ENCODE measurements at places on chromosomes 2 and 18.

DNA sequence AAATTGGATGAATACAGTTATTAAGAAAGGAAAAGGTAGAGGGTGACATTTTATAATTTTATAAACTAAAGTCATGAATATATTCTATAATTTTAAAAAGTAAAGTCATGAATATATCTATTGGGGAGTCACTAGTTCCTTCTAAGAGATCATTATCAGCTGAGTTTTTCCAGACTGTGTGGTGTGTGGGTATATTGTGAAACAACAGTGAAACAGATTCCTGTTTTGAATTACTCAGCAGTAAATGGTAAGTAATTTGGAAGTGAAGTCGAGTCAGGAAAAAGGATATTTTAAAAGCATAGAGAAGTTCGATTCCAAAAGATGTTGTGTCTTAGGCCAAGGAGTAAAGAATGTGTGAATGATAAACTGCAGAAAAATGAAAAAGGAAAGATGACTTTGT lies 1018.2 kb upstream of the NXPH2 start:
- no peak for ATAC-seq

GRCh38 chr2:205745661-205746419 lies 63.5 kb downstream of the NRP2 start:
- ATAC-seq = no peak

DNA sequence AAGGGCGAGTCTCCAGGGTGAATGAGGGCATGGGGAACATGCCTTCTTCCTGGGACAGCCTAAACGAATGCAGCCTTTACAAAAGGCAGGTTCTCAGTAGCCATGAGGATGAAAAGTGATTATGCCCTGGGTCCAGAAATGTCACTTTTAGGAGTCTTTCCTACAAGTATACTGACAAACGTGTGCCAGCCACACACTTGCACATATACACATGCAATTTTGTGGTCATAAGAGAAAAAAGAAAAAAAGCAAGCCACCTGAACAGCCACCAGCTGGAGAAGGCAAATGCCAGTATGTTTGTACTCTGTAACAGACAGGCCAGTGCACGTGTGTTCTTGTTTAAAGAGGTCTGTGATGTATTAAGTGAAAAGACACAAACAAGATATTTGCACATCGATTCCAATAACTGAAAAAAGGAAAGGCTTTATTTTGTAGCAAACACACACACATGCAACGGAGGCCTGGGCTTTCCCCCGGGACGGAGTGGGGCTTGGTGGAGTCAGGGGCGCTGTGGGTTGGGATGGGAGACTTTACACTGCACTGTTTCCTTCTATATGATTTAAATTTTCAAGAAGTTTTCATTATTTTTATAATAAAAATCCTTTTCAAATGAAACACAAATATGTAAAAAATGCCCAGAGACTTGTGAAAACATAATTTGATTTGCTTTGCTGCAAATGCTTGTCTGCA lies 108.4 kb downstream of the FAM210A start:
- ATAC-seq = no peak

- no peak for ATAC-seq
Observed at GRCh38 chr2:187466129-187466792, 18.2 kb upstream of the CALCRL start.

GRCh38 chr2:102473020-102473419 lies at the start of gene SLC9A4:
Gene SLC9A4, plus strand, starts transcription at chr2:102473226. Its CDS starts 534 bp downstream, at chr2:102473760.
- no peak for ATAC-seq

DNA sequence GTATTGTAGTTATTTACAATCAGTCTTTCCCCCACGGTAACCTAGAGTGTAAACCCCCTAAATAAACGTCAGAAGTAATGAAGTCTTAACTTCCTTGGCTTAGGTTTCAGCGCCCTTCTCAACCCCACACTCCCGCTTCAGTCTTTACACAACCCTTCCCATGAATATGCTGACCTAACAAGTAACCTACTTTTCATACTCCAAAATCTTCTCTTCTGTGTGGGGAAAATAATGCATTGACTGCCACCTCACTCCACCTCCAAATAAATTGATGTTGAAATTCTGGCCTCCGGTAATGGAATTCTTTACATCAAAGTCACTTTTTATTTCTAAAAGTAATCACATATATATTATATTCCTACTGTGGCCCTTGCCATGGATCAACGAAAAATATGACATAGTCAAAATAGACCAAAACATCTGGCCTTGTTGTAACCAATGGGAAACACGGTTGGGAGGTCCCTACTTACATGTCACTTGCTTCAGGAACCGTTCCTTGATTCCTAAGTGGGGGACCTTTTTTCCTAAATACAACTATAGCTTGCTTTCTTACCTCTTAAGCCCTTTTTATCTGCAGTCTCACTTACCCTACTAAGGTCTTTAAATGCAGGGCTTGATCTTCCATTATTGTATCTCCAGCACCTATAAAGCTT lies 961 bp downstream of the GEN1 start:
- no peak for ATAC-seq

- ATAC-seq = no peak
Observed at GRCh38 chr2:11017921-11018320, 106.2 kb downstream of the KCNF1 start.

DNA sequence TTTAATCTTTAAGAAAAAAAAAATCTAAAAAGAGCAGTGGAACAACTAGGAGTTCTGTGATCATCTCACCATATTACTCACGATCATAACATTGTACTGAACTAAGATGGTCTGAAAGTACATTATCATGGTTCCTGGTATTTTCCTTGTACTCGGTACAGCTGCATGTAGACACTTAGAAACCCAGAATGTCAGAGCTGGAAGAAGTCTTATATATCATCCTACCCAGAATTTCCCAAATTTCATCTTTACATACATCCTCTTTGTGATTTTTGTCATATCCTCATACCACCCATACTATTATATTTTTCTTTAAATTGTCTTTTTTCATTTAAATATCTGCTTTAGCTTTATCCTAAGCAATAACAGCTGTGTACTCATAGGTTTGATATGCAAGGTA lies 12.4 kb upstream of the ST3GAL5 start:
- ATAC-seq = no peak

GRCh38 chr2:64757126-64757525 lies 103.4 kb upstream of the SERTAD2 start:
- no peak for ATAC-seq

- no peak for ATAC-seq
Observed at GRCh38 chr2:234761910-234762309, 189.9 kb upstream of the SH3BP4 start.

DNA sequence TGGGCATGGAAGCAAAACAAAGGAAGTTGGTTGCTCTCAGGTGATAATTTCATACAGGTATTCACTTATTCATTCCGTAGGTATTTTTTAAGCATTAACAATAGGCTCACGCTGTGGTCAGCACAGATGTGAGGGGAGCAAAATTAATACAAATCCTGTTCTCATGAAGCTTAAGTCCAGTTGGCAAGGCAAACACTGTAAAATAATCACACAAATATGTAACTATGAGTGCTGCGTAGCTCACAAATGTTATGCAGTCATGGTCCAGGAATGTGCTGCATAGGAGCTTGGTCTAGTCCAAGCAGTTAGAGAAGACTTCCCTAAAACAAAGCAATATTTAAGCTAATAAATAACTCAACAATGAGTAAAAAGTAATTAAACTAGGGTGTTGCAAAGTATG lies 23.9 kb downstream of the SP5 start:
- no peak for ATAC-seq

- no peak for ATAC-seq
Observed at GRCh38 chr2:2016651-2017311, 272.5 kb upstream of the PXDN start.

- no peak for ATAC-seq
Observed at GRCh38 chr2:184402381-184402780, 195.9 kb upstream of the ZNF804A start.

Data from stimulated activated memory B cell treated with anti-CD40 and anti-IgM and Interleukin-4, amounts not matched to agents 10 μg/mL and 1 μg/mL and 100 μg/mL, for 72 hours (primary cell).